ENCODE measurements at places on chromosomes 11 and 22.

DNA sequence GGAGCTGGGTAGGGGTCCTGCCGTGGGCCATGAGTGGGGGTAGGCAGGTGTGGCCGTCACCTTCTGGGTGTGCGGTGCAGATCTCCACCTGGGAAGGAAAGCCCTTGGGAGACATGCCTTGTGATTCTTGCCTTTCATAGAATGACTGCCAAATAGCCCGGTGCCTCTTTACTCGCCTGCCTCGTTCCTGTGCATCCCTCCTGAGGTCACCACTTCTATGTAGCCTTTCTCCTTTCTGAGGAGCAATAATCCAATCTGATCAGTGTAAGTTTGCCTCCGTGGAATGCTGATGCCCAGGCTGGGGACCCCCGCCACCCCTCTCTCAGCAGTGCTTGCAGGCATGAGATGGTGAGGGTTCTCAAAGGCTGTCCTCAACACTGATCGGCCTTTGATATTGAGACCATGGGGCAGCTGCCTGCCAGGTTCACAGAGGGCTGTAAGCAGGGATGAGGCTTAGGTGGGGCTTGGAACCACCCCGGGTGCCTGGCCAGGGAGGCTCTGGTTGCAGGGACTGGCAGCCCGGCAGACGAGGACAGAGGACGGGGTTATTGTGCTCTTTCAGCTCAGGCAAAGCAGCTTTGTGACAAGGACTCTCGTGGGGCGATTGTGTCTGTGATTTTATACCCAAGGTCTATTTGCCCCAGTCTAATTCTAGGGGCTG lies 86.1 kb upstream of the WNT7B start:
- no peak for DNase-seq

DNA sequence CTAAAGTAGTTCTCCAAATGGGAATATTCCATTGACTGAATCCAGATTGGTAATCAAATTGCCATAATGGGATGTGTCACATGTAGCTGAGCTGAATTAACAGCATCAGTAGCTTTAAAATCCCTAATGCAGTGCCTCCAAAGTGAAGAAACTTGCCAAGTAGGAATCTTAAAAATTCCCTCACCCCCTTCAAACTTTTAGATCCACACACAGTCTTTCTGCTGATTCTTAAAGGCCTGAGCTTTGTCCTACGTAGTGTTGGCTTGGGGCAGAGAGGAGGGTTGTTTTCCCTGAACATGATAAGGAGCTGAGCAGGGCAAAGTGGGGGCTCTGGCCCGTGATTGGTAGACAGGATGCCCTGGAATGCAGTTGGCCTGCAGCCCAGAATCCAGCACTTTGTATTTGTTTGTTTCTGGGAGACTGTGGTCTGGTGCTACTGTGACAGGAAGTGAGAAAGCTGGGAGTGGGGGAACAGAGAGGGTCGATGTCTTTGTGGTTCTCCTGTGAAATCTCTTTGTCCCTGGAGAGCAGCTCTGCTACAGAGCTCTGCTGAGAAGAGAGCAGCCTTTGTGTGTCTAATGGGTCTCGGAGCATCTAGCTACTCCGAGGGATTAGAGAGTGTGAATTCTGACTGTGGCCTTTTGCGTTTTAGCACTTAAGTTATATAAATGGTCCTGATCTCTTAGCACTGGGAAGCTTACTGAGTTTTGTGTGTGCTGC lies 16.9 kb downstream of the CTNND1 start:
- DNase-seq, result no peak

DNA sequence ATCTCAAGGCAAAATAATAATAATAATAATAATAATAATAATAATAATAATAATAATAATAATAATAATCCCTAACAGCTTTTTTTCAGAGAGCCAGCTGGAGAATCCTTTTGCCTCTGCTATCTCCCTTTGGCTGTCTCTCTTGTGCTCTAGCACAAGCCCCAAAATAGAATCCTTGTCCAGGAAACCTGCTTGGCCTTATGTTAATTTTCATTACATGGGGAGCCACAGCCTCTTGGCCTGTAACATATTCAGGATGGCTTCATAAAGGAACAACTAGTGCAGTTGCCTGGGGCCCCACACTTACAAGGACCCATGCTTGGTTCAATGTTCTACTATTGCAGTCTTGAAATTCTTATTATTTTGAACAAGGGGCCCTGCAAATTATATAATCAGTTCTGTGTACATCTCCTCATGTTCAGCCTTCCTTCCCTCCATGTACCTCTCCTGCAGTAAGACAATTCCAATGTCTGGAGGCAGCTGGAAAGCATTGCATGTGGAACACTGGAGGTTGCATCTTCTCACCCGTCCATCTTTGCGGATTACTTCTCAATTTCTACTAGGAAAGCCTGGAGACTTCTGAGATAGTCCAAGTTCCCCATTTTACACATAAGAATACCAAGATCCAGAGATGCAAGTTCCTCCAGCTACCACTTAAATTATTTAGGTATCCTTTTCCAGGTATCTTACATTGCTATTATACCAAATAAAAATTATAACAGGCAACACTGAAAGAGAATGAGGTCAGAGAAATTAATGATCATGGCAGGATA lies 37.8 kb upstream of the SORL1 start:
- DNase-seq, result no peak

GRCh38 chr11:129719037-129719436 lies 96.6 kb upstream of the TMEM45B start:
- DNase-seq, result no peak

GRCh38 chr11:125494974-125495725 lies 915 bp downstream of the FEZ1 start:
- no peak for DNase-seq

GRCh38 chr11:112858289-112859023 lies 102.8 kb upstream of the NCAM1 start:
- DNase-seq, result no peak

- no peak for DNase-seq
These were observed 182.1 kb upstream of the KIRREL3 start for GRCh38 chr11:127182586-127183203.

DNA sequence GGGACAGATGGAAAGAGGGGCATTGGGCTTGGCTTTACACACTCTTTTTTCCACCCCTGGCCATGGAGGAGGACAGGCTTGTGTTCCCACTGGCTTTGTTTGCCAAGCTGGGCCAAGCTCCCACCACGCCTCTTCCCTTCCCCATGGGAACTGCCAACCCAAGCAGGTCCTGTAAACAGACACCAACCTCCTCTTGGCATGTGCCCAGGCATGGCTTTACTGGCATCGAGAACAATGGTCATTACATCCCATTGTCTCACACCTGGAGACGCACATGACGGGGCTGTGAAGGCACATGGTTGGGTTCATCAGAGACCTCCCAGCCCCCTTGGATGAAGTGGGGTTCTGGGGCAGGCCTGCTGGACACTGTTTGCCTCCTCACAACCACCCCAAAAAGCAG lies 11.7 kb downstream of the SEC14L3 start:
- no peak for DNase-seq

- DNase-seq, result no peak
These were observed 14.1 kb downstream of the MS4A1 start for GRCh38 chr11:60469723-60470122.

- no peak for DNase-seq
These were observed 5.0 kb downstream of the DGKZ start for GRCh38 chr11:46352063-46352841.

GRCh38 chr11:134678744-134679143 lies 266.7 kb upstream of the B3GAT1 start:
- no peak for DNase-seq

DNA sequence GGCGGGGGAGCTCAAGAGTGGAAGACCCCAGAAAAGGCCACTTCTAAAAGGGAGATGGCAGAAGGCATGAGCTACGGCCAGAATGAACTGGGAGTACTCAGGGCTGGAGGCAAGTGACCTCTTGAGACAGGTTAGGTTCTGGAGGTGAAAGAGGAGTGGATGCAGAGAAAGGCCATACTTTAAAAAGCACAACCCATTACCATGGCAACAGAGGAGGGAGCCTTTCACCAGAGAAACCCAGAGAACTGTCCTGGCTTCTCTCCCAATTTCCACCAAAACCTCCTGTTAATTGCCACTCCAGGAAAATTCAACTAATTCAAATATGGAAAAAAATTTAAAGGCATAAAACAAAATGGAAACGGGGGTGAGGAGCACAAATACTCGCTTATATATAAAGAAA lies 15.8 kb downstream of the A4GALT start:
- DNase-seq, result no peak

DNA sequence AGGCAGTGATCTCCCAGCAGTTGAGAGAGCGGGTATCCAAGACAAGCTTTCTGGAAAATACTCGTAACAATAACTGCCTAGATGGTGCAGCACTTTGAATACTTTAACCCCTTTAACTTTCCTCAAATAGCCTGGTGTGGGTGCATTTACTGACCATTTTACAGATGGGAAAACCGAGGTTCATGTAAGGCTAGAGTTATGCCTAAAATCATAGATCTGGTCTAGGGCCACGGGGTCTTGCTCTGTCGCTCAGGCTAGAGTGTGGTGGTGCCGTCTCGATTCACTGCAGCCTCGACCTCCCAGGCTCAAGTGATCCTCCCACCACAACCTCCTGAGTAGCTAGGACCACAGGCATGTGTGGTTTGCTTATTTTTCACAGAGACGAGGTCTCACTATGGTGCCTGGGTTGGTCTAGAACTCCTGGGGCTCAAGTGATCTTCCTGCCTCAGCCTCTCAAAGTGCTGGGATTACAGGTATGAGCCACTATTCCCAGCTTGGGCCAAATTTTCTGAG lies 269.2 kb upstream of the SYN3 start:
- no peak for DNase-seq

- no peak for DNase-seq
These were observed 36.7 kb downstream of the ACO2 start for GRCh38 chr22:41505511-41506220.

DNA sequence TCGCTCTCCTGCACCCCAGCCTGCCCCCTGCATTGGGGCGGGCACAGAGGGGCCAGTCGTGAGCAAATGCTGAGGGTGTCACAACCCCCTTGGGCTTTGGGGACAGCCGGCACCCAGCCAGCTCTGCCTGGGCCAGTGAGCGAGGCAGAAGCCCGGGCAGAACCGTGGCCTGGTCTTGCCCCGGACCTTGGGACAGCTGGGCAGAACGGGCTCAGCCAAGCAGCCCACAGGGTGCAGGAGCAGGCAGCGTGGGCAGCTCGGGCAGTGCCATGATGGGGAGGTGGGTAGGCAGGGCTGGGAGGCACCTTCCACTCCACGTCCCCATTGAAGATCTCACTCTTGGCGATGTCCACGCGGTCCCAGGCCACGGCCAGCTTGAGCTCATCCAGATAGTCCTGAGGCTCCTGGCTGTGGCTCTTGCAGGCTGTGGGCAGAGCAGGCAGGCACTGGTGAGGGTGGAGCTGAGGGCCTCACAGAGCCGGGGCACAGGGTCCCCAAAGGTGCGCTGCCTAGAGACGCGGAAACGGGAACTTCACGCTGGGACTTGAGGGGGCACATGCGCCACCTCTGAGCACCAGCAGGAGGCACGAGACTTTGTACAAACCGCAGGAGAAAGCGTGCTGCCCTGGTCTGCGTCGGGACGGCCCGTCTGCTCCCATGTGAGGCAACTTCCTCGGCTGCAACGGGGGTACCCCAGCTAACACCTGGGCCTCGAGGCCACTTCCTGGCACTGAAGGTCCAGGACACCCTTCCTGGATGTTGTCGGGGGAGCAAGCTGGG lies 15.2 kb downstream of the TSSC4 start:
- no peak for DNase-seq

- DNase-seq, result no peak
These were observed 728 bp upstream of the POGLUT3 start for GRCh38 chr11:108498816-108499408.

GRCh38 chr11:40183073-40184064 lies 1276.1 kb downstream of the LRRC4C start:
- no peak for DNase-seq

GRCh38 chr11:17386331-17387084 lies 2.0 kb downstream of the KCNJ11 start:
- no peak for DNase-seq

DNA sequence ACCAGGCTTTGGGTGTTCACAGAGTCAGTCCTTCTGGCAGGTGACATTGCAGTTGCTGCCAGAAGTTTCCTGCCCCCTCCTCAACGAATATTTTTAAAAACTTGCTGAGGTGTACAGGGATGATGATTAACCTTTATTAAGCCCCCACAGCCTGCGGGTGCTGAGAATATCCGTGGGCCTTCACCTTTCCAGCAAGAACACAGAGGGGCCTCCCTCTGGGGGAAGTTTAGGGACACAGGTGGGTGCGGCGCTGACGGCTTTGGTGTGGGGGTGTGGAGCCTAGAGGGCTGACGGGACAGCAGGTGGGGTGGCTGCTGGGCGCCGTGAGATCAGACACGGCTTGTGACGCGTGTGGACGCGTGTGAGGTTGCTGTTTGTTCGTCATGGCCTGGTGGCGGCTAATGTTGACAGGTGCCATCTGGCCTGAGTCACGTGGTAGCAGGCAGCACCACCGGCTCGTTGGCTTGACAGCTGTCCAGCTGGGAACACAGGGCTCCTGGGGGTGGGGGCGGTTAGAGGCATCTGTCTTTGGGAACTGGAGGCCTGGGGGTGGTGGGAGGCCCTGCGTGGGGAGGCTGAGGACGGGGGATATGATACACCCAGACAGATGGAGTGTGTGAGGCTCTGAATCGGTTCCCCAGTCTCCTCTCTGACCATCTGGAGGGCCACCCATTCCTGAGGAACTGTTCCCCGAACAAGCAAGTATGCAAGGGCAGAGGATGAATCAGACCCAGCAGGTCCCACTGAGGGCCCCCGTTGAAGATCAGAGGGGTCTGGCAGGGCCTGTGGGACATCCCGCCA lies 12.5 kb upstream of the LRRC10B start:
- no peak for DNase-seq

GRCh38 chr11:94196363-94196762 lies 67.7 kb downstream of the PANX1 start:
- no peak for DNase-seq

- no peak for DNase-seq
These were observed 46.5 kb downstream of the NFAM1 start for GRCh38 chr22:42385696-42386095.

GRCh38 chr11:64255135-64256128 lies 4.1 kb downstream of the PLCB3 start:
- no peak for DNase-seq

DNA sequence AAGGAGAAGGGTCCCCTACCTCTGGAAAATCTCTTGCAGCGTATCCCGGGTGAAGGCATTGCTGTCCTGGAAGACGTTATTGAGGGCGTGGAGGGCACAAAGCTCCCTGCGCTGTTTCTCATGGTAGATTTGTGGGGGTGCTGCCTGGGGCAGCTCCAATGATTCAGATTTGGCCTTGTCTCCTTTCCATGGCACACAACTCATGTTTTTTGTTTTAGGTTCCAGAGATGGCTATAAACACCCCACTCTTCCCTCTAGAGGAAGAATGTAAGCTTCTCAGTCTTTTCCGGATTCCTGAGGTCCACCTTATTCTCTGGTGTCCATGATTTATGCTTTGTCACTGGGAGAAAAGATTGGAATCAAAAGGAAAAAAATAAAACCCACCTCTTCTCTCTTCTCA lies 959 bp downstream of the JOSD1 start:
- no peak for DNase-seq

- DNase-seq, result no peak
These were observed 15.0 kb downstream of the STARD10 start for GRCh38 chr11:72778535-72779494.

DNA sequence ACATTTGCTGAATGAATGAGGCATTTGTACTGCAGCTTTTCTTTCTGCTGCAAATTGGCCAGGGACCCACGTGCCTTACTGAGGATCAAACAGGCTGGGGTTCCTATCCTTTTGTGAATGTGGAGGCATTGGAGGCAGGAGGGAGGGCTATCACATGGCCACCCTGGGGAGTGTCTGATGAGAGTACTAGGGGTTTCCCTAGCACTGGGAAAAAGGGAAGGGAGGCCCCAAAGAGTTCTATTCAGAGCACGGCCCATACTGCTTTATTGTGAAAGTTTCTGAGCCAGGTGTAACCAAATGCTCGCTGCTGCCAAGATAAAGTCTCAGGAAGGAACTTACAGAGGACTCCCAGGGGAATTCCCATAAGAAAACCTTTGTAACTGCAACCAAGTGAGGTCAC lies 78.4 kb upstream of the ANO1 start:
- DNase-seq, result no peak

Data from stimulated activated CD4-positive, alpha-beta T cell treated with anti-CD3 and anti-CD28 coated beads, Interleukin-1b, Interleukin-23, amount 100 ng/mL, for 24 hours (primary cell).